ENCODE measurements at places on chromosomes 2 and 18.

GRCh38 chr2:38446418-38446817, 69.3 kb upstream of the ATL2 start:
- DNase-seq, result no peak

GRCh38 chr2:157500334-157500733, 56.4 kb upstream of the CYTIP start:
- no peak for DNase-seq

DNA sequence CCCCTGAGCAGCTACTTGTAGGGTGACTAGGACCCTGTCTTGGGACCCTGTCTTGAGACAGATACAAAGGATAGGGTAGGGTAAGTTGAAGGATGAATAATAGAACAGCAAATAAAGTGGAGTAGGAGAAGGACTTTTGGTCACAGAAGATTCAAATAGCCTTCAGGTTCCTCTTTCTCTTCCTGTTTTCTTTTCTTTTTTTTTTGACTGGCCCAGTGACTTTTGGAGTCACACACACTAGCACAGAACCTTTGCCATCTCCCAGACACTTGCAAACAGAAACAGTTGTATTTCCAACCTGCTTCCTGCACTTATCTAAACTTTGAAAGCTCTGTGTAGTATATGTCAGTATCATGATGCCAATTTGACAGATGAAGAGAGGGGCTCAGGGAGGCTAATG, 108.2 kb downstream of the TDRD15 start:
- DNase-seq, result no peak

DNA sequence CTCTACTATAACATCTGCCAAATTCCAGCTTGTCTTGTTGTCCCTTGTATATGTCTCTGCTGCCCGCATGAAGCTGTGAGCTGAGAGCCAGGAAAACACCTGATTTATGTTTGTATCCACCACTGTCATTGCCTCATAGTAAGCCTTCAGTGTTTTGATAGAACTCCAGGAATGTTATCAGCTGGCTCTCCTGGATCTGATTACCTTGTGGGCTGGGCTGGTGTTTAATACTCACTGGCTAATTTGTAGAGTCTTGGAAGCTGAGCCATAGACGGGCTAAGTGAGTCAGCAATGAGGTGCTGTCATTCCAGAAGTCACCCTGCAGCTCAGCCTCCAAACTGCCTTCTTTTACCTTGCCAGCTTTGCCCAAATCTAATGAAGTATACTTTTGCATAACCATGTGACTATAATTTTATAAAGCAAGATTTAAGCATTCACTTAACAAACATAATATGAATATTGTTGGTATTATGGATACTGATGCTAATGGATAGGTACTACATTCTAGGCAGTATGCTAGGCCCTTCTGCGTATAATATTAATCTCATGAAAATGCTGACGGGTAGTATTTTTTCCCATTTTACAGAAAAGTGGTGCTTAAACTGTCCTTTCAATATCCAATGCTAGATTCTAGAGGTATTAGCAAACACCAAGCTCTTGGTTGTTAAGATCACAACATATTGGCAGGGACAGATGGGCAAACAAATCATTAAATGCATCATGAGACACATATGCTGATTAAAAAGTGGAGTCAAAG, 62.7 kb upstream of the GATA6 start:
- DNase-seq, result no peak

GRCh38 chr2:238397356-238397755, 29.4 kb upstream of the ASB1 start:
- DNase-seq, result no peak

- DNase-seq, result no peak
Observed at GRCh38 chr2:600542-601386, 76.4 kb downstream of the TMEM18 start.

DNA sequence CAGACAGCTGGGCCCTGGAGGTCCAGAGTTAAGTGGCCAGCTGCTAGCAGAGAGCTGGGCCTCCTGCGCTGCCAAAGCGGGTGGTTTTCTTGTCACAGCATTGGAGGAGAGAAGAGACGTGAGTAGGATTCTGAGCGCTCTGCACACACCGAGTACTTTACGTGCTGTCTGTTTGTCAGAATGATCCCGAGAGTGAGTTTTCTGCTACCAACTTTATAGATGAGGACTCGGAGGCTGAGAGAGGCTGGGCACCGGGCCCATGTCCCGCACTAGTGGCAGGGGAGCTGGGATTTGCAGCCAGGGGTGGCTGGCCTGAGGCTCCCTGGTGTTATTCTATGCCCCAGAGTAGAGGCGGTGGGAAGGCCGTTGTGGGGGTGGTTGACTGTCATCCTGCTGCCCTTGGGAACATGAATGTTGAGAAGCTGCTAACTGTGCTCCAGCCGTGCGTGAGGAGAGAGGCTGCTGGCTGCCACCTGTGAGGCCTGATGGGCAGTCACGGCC, 36.3 kb upstream of the MBP start:
- DNase-seq, result no peak
